ENCODE measurements at places on chromosomes 3 and 15.

- DNase-seq = no peak
Measured at GRCh38 chr3:53190659-53191058, 29.6 kb downstream of the PRKCD start.

GRCh38 chr3:123525433-123525832, 59.4 kb downstream of the HACD2 start:
- DNase-seq = no peak

DNA sequence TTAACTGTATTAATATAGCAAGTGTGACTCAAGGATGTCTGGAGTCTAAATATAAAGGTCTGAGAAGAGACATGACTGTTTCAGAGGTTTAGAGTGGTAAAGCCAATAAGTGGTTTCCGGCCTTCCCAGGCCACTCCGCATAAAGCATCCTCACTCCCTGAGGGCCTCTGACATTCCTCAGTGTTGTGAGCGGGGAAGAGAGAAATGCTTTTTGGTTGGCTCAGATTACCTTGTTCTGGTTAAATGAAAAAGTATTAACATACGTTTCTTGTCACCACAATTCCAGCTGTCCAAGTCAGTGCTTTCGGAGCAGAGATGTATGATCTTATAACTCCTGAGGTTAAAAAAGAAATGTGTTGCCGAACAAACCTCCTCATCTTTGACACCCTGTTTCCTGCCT, 103.8 kb downstream of the RBMS3 start:
- DNase-seq = no peak

GRCh38 chr3:31848163-31848818, 132.8 kb downstream of the OSBPL10 start:
- DNase-seq = no peak

DNA sequence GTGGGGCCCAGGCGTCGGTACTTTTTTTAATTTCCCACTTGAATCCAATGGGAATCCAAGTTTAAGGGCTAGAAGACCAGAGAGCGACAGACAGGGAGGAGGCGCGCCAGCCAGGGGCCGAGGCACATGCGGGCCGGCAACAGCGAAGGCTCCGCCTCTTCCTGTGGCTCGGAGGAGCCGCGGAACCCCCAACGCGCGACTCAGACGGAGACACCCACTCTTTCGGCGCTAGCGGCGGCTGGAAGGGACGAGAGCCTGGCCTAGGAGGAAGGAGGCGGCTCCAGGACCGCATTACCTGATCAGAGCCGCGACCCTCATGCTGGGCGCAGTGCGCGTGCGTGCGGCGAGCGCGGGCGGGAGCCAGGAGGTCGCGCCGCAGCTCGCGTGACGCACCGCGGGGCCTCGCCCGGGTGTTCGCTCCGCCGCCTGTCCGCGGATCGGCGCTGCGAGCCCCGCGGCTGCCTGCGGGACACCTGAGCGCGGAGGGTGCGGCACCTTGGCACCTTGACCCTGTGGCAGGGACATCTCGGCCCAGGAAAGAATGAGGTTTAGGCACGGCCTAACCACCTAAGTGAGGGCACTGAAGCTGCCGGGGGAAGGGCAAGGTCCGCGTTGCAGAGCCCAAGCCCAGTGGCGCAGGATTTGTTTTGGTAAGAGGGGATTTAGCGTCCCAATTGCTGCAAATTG, at the start of gene DPH6:
DPH6 (minus strand) TSS at position 342 of the 687 bp plus-strand sequence; CDS start at position 318, 24 bp downstream.
- DNase-seq = peak; percentile 63

GRCh38 chr3:10443272-10444109, 61.9 kb downstream of the ATP2B2 start:
- no peak for DNase-seq

- DNase-seq = no peak
Measured at GRCh38 chr15:52071570-52071969, 41.0 kb downstream of the BCL2L10 start.

DNA sequence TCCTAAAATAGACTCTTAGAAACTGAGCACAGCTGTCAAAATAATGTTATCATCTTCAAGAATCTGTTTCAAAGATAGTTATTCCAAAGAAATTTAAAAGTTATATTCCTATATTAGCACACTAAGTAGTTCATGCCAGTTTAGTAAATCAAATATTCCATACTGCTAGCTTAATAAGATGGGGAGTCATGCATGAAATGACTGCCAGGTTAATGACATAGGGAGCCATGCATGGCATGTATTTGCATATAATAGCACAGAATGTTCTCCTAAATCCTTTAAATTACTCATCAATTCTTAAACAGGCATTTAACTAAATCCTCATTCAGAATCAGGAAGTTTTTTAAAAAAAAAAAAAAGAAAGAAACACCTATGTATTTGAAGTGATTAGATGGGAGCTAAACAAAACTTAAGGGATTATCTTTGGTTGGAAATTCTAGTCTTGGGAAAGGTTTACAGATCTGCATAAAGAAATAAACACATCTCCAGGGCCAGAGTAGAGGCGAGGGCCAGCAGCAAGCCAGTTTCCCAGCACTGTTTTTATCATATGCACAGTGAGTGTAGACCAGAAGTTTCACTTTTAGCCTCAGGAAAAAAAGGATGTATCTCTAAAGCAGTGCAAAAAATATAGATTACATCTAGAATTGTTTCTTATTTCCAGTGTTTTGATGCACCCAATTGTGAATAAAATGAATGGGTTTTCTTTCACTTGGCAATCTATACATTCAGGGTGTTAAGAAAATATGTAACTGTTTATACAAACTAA, 366.4 kb upstream of the AGTR1 start:
- no peak for DNase-seq

DNA sequence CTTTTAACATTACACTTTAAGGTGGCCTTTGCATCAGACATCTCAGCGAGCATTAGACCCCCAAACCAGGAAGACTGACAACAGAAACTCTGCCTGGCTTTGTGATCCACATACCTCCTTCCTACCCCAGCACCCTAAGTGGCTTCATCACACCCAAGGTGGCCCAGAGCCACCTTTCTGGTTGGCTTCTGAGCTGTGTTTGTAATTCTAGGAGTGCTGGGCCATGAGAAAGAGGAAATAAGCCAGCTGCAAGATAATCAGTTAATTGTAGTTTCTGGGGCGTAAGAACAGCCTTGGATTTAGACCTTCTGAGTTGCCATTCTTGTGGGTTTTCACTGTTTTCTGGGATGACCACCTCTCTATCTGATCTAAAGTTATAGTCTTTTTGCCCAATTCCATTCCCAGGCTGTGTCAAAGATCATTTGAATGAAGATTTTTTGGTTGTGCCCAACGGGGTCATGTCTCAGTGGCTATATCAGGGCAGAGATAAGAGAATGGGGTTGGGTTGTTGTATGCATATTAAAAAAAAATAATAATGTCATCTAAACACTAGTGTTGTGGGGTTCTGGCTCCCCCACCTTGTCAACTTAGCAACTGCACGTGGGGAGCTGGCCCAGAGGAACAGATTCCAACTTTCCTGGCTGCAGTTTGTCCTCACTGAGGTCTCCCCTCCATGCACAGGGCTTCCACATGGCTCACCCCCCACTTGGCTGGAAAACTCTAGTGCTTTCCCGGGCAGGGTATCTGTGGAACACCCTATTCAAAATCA, 234.8 kb upstream of the WNT5A start:
- DNase-seq = no peak

- DNase-seq = no peak
Measured at GRCh38 chr15:53378096-53378800, 381.2 kb downstream of the WDR72 start.

GRCh38 chr15:75809986-75810750, 33.1 kb upstream of the UBE2Q2 start:
- DNase-seq = no peak

DNA sequence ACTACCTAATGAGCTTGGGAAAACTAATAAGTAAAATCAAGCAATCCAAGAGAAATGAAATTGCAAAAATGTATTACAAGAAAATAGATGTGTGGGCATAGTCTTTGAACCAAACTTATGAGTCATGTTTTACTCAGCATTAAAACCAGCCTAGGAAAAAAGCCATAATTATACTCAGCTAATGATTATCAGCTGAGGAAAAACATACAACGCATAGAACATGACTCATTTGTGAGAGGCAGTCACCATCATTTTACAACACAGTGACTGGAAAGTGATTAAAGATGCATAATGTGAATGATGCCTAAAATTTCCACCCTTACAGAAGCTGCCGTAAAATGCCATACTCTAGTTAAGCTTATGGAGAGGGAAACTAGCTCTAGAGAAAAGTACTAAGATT, 238.0 kb upstream of the EOMES start:
- DNase-seq = no peak

DNA sequence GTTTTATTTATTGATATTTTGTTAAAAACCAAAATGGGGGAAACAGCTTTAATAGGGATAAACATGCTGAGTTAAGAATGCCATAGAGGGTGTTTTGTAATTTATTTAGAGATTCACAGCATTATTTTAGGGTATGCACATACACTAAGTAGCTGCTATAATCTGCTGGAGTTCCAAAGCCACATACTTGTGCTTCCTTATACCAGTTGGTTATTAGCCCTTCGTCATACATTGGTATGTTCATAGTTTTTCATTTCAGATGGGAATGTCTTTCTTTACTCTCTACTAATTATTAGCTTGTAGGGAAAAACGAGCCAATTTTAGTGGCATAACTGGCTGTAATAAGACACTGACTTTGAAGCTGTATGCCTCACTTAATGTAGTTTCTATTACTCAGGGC, 74.9 kb downstream of the PFN2 start:
- DNase-seq = no peak

- no peak for DNase-seq
Measured at GRCh38 chr15:68578980-68579935, at the start of gene CORO2B. TSS of gene CORO2B (plus strand) at chr15:68578993. CDS start at chr15:68579263, 270 bp downstream.

GRCh38 chr3:9291821-9292410, 42.5 kb upstream of the SRGAP3 start:
- DNase-seq = no peak

DNA sequence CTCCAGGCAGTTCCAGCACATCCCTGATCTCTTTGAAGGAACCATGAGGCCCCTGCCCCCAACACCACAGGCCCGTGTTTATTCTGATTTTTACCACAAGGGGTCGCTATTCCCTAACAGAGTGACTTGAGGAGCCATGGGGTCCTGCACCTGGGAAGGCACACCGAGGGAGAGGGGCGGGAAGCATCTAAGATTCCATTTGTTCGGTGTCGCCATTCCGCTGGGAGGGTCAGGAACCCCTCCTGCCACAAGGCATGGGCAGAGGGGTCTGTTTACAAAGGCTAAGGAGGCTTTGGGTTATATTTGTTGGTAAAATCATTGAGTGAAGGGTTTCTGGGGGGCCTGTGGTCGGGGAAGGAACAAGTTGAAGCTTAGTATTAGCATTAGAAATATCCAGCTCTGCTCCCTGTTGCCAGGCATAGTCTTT, 77.1 kb downstream of the WDR76 start:
- DNase-seq = peak; percentile 24

DNA sequence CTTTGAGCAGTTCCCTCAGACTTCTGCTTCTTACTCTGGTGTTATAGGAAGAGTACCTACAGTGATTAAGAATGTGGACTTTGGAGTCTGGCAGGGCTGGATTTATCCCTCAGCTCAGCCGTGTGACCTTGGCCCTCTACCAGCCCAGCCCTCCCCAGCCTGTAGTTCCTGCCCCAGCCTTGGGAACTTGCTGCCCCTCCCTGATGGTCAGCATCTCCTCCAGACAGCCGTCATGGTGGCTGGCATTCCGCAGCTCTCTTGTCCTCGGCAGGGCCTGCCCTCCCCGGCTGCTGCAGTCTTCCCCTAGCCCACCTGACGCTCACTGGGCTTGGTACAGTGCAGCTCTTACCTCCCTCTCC, 21.9 kb upstream of the CPNE9 start:
- no peak for DNase-seq

- DNase-seq = no peak
Measured at GRCh38 chr3:194956697-194957396, 271.2 kb downstream of the FAM43A start.

- no peak for DNase-seq
Measured at GRCh38 chr15:85828874-85829273, 34.1 kb upstream of the KLHL25 start.

- DNase-seq = no peak
Measured at GRCh38 chr15:75523011-75523410, 56.1 kb downstream of the PTPN9 start.

- DNase-seq = no peak
Measured at GRCh38 chr15:70197945-70198361, 100.2 kb upstream of the TLE3 start.

DNA sequence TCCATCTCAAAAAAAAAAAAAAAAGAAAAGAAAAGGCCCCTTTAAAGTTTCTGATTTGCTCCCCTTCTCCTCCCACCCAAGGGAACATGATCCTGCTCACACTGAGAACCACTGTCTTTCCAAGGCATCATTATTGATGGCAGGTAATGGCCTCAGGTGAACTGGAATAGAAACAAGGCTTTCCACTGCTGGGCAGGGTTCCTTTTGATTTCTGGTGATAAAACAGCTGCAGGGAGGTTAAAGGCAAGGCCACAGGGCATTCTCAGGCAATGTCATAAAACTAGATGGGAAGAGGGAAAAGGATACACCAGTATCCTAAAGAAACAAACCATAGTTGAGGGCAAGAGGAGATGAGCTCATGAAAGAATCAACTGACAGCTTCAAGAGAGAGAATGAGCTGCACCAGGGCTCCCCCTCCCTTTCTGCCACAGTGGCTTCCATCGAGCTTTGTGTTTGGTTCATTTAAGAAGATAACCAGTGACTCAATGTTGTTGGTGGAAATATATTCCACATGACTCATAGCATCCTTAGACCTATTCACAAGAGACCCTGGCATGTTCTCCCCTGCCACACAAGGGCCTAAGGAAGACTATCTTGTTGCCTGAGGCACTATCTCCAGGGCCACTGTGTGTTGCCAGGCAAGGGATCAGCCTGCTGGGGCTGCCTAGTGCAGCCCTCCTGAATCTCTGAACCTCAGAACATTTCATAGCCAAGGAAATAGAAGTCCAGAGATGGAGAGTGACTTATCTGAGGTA, 86.4 kb downstream of the WDR76 start:
- DNase-seq = no peak

GRCh38 chr3:187968883-187969580, 184.9 kb upstream of the LPP start:
- no peak for DNase-seq

DNA sequence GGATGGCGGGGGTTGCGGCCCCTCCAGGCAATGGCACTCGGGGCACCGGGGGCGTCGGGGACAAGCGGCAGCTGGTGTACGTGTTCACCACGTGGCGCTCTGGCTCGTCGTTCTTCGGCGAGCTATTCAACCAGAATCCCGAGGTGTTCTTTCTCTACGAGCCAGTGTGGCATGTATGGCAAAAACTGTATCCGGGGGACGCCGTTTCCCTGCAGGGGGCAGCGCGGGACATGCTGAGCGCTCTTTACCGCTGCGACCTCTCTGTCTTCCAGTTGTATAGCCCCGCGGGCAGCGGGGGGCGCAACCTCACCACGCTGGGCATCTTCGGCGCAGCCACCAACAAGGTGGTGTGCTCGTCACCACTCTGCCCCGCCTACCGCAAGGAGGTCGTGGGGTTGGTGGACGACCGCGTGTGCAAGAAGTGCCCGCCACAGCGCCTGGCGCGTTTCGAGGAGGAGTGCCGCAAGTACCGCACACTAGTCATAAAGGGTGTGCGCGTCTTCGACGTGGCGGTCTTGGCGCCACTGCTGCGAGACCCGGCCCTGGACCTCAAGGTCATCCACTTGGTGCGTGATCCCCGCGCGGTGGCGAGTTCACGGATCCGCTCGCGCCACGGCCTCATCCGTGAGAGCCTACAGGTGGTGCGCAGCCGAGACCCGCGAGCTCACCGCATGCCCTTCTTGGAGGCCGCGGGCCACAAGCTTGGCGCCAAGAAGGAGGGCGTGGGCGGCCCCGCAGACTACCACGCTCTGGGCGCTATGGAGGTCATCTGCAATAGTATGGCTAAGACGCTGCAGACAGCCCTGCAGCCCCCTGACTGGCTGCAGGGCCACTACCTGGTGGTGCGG, 1.9 kb downstream of the CHST2 start:
- DNase-seq = peak; percentile 62
